ENCODE measurements at places on chromosomes 11 and 22.

DNA sequence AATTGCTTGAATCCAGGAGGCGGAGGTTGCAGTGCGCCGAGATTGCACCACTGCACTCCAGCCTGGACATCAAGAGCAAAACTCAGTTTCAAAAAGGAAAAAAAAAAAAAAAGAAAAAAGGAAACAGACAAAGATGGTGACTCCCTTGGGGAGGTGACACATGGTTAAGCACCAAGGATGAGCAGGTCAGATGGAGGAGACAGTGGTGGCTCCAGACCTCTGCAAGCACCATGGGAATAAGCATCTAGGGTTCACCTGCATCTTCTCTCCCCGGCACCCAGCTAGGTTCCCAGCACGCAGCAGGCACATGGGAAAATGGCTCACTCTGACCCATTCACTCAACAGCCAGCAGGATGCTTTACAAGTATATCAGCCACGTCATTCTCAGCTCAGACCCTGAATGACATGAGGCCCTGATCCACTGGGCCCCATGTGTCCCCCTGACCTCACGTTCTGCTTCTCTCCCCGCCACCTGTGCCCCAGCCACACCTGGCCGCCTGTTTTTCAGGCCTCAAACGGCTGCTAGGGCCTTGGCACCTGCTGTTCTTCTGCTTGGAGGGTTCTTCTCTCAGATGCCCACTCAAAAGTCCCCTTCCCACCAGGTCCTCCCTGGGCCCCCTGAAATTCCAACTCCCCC is 24.2 kb downstream of the A4GALT start:
- no peak for DNase-seq

DNA sequence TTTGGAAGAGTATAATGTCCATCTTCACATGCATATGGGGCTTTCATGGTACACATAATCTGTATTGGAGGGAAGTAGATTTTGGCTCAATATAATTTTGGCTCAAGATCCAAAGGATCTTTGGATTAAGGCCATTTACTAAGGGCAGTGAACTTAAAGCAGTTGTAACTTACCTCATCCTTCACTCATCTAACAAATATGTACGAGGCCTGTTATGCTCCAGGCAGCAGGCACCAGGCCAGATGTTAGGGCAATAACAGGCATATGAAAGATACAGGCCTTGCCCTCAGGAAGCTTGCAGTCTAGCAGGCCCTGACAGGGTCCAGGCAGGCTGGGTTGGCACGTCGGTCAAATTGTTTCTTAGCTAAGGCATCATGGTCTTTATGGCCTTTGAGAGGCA is 44.6 kb downstream of the LIF start:
- no peak for DNase-seq

DNA sequence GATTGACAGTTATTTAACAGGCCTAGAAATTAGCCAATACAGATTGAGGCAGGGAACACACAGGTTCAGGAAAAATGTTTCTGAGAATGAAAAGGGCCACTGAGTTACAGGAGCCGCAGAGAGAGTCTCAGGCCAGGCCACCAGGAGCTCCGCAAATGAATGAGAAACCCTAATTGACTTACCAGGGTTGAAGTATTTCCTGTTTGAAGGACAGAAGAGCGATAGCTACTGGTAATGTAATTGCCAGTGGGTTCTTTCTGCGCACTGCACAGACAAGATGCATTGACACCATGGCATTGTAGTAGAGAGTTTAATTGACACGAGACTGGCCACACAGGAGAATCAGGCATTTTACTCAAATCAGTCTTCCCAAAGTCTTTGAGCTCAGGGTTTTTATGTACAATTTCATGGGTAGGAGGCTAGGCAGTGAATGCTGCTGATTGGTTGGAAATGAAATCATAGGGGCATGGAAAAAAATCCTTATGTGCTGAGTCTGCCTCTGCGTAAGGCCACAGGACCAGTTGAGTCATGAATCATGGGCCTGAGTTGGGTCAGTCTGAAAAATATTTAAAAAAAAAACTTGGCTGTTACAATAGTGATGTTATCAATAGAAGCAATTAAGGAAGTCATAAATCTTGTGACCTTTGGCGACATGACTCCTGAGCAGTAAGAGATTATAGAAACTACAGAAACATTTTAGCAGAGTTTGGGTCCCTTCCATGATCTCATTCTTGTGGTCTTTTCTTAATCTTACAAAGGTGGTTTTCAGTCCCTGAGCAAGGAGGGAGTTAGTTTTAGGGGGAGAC is 203.8 kb downstream of the CASP12 start:
- DNase-seq: no peak

DNA sequence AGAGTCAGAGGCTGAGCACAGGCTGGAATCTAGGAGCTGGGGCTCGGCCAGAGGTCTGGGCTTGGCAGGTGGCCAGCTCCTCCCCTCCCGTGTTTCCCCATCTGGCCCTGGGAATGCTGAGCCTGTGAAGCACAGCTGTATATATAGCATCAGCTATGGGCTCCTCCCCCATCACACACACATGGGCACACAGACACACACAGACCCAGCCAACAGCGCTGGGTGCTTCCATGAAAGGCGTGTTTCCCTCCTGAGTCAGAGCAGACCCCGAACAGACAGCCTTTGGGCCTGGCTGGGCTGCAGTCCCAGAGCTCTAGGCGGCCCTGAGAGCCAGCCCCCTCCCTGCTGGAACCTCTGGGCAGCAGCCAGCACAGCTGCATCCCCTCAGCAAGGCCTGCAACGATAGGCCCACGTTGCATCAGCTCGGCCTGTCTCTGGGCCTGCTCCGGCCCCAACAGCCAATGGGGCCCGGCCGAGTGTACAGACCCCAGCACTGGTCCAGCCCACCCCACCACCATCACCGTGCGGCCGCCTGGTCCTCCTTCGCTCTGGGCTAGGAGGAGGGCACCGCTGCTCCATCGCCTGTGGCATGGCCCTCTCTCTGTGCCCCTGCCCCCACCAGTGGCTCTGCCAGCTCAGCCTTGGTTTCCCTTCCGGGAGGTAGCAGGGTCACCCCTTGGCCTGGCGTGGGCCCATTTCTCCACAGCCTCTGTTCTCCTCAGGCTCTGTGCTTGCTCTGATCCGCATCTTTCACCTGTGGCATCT is 7.6 kb upstream of the SERPINH1 start:
- DNase-seq: no peak

- no peak for DNase-seq
Observed at GRCh38 chr22:25109878-25110595, 89.6 kb upstream of the CRYBB3 start.

DNA sequence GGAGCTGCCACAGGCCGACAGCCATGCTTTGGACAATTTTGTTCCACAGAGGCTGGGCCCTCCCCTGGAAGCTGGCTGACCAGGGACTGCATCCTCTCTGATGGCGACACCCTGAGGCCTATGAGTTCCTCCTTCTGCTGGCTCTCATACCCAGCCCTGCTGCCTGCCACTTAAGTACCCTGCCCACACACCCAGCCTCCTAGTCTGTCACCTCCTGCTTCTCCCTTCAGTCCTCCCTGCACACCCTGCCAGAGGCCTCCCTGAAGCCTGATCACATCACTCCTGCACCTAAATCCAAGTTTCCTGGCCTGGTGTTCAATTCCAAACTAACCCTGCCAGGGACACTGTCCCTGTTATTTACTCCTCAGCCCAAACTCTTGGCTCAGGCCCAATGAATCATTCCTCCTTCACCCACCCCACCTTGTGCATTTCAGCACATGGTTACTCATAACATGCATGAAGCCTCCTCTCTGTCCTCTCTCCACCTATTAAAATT is 136.7 kb upstream of the NECTIN1 start:
- DNase-seq: no peak

DNA sequence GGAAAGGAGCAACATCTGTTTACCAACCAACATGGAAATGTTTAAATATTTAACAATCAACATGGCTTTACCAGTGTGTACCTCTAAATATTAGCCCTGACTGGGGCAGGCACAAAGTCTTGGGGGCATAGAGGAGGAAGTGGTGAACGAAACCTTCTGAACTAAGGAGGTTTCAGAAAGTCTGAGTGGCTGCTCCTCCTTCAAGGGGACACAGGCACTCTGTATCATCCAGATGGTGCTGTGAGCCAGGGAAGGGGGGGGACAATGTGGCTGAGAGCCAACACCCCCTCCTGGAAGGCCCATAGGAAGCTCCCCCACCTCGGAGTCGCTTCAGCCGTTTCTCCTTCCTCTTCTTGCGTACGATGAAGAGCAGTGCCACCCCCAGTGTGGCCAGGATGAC is 107.7 kb downstream of the CEP164 start:
- no peak for DNase-seq

GRCh38 chr11:116500026-116500946 is 272.5 kb downstream of the BUD13 start:
- DNase-seq: no peak

- DNase-seq: no peak
Observed at GRCh38 chr11:55503449-55503848, 50.8 kb upstream of the OR4C15 start.

DNA sequence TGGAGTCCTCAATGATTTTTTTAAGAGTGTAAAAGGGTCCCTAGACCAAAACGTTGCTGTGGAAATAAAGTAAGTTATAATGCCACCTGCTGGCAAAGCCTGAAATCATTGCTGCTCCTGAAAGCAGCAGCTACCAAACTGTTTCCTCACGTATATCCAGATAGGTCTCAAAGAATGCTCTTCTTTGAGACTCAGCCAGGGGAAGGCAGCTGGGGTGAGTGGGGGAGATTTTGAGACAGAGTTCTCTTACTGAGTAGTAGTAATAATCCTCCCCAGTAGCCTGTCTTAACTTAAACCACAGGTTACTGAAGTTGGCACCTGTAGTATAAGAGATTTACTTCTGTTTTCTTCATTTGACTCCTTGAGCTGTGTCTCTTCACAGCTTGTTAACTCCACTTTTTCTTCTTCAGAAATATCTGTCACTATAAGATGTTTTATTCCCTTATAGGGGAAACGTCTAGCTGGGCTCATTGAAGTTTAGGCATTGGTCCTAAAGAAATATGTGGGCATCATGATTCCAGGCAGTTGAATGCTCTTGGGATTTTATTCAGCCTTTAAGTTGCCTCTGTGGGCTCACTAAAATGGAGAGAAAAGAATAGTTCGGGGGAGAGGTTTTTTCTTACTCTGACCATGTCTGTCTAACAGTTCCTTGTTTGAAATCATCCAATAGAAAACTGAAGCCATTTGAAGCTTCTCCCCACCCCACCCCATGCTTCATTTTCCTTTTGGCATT is 77.9 kb downstream of the BTBD10 start:
- no peak for DNase-seq

DNA sequence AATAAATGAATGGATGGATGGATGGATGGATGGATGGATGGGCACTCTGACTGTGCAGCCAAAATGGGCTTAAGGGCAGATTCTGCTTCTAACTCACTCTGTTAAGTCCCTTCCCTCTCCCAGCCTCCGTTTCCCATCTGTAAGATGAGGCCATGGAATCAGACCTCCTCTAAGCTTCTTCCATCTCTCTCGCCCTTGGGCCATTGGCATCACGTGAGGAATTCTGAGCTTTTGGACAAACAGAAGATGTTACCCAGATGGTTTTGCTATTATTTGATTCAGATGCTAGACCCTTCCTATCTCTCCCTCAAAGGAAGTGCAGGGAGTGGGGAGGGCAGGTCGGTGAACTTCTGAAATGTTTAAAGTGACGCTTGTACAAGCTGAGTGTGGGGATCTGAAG is 4.0 kb upstream of the CYTH4 start:
- no peak for DNase-seq

GRCh38 chr22:37019309-37020191 is at the start of the genes MPST and TST:
Gene MPST, plus strand, starts transcription at chr22:37019742. Its CDS starts 95 bp downstream, at chr22:37019837.
Gene TST, minus strand, starts transcription at chr22:37019447. Its CDS starts 715 bp downstream, at chr22:37018732.
- peak; percentile 5 for DNase-seq

DNA sequence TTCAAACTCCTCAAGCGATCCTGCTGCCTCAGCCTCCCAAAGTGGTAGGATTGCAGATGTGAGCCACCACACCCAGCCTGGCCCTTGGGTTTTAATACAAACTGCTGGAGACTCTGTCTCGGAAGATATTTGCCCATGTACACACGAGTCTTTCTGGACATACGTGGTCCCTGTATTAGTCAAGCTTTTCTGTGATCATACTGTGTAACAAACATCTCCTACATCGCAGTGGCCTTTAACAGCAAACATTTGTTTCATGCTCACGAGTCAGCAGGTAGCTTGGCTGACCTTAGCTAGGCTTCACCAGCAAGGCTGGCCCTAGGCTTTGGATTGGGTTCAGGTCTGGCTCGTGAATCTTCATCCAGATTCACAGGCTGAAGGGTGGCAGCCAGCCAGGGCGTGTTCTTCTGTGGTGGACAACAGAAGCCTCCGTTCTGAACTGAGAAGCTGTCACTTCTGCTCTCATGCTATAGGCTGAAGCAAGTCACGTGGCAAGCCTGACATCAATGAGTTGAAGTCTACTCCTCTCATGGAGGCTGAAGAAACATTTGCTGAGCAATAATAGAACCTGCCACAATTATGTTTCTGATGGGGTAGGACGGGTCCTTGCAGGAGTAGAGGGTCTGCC is 8.8 kb downstream of the KIAA1671 start:
- no peak for DNase-seq

DNA sequence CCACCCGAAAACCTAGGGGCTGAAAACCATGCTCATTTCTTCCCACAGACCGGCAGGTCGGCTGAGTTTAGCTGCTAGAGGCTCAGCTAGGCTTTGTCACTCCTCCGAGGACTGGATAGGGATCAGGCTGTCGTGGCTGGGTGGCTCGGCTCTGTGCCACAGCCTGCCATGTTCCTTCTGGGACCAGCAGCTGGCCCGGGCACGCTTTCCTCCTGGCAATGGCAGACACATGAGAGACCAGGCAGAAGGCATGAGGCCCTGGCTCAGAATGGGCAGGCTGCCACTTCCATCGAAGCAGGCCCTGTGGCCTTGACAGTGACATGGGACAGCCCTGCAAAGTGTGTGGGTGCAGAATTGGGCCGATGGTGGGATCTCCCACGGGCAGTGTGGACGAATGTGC is 20.9 kb downstream of the PARVG start:
- DNase-seq: no peak

- DNase-seq: no peak
Observed at GRCh38 chr11:63503492-63503891, 2.4 kb upstream of the LGALS12 start.

DNA sequence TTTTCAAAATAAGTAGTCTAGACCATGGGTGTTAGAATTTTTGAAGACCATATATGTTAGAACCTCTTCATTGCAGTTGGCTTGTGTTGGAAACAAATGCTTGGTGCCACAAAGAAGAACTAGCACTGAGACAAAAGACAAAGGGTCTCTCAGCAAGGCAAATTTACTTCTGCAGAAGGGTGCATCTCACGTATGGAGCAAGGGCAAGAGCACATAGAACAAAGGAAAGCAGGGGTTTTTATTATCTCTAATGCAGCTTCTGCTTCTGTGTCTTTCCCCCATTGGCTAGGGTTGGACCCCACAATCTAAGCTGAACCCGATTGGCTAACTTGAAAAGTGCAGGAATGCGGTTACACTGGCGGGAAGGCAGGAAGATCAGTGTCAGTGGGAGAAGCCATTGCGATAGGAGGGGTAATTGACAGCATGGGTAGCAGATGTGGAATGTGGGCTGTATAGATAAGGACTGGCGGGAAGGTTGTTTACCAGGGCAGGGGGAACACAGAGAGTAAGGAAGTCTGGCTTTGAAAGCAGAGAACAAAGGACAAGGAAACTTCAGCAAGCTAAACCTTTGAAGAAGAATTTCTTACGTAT is 9.2 kb upstream of the RBMXL2 start:
- DNase-seq: no peak

- DNase-seq: no peak
Observed at GRCh38 chr22:28918550-28919271, 35.3 kb downstream of the ZNRF3 start.

GRCh38 chr11:27514076-27514475 is 7.5 kb upstream of the LIN7C start:
- DNase-seq: no peak
